ENCODE measurements at places on chromosomes 5 and 9. TPM values are rescaled to one million over a fixed set of nuclear protein-coding genes. Genes with fewer than 3 reads are reported as not detected.

GRCh38 chr5:141858079-141858765 is 20.0 kb downstream of the PCDH1 start:
- no peak for DNase-seq

- no peak for DNase-seq
These were observed 6.6 kb downstream of the SLC46A2 start for GRCh38 chr9:112884101-112884500.

Gene ZNF366
- total RNA-seq: 8.1 TPM

Gene TPPP
- total RNA-seq: 21.6 TPM

Gene ENTREP1
- total RNA-seq: 22.1 TPM

DNA sequence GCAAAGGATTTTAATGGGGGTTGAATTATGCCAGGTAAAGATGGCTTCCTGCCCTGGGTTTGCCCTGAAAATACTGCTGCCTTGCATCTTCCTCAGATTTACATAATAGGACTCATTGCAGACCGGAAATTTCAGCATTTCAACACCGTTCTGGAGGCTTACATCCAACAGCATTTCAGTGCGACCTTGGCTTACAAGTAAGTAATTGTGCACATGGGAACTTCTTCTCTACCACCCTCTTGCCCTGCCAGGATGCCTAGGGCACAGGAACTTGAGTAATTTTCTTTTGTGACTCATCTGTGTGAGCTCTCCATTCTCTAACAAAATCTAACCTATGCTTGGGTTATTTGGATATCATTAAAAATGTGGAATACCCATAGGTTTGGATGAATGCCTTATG is 80.2 kb downstream of the DOCK2 start:
- no peak for DNase-seq

GRCh38 chr9:37935096-37935495 is 31.2 kb upstream of the SLC25A51 start:
- DNase-seq: no peak

- no peak for DNase-seq
These were observed 42.7 kb upstream of the LIFR start for GRCh38 chr5:38598994-38599617.

Gene CCIN
- total RNA-seq: not detected

GRCh38 chr5:39282561-39282960 is 63.2 kb upstream of the FYB1 start:
- DNase-seq: no peak

- no peak for DNase-seq
These were observed 31.3 kb downstream of the ISOC1 start for GRCh38 chr5:129125819-129126218.

GRCh38 chr5:89277816-89278215 is 394.8 kb upstream of the MEF2C start:
- DNase-seq: no peak

Gene PPP2R2B
- 0.11 TPM for total RNA-seq

DNA sequence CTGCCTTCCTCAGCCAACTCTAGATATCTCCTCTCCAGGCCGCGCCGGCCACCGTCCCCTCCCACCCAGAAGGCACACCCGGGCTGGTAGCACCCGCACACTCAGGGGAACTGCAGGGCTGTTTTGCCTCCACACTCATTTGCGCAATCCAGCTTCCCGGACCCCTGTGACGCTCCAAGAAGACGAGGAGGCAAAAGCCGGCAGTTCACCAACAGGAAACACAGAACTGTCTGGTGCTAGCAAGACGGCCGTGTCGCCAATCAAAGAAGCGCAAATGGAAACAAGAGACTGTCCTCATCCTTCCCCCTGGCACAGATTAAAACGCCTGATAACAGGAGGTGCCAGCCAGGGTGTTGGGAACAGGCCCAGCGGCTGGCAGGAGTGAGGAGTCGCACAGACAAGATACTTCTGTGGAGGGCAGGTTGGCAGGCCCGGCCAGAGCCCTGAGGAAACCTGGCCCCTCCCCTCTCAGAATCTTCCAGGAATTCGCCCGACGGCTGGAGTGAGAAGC is 7.8 kb downstream of the AGPAT2 start:
- no peak for DNase-seq

Gene BSPRY
- 0.25 TPM for total RNA-seq

GRCh38 chr5:174937201-174938123 is 213.1 kb downstream of the MSX2 start:
- no peak for DNase-seq

Gene CDC20B
- total RNA-seq: not detected

Gene DNAJC18
- 14.3 TPM for total RNA-seq

GRCh38 chr9:121538221-121538620 is 38.6 kb upstream of the GGTA1 start:
- no peak for DNase-seq

- no peak for DNase-seq
These were observed 128.3 kb downstream of the BOD1 start for GRCh38 chr5:173488144-173488543.

DNA sequence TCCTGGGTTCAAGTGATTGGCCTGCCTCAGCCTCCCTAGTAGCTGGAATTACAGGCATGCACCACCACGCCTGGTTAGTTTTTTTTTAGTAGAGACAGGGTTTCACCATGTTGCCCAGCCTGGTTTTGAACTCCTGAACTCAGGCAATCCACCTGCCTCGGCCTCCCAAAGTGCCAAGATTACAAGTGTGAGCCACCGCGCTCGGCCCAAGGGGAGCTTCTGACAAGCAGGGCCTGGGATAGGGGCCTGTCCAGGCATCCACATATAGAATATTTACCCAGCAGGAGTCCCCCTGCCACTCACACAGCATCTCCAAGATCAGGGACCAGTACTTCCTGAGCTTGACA is 10.1 kb downstream of the IRF1 start:
- no peak for DNase-seq

GRCh38 chr9:111936391-111936790 is 39.8 kb downstream of the UGCG start:
- no peak for DNase-seq

Gene DOCK2
- total RNA-seq: 4.2 TPM

Gene PCDHA7
- total RNA-seq: not detected

- DNase-seq: no peak
These were observed 396.0 kb upstream of the ZNF608 start for GRCh38 chr5:125142458-125142857.

DNA sequence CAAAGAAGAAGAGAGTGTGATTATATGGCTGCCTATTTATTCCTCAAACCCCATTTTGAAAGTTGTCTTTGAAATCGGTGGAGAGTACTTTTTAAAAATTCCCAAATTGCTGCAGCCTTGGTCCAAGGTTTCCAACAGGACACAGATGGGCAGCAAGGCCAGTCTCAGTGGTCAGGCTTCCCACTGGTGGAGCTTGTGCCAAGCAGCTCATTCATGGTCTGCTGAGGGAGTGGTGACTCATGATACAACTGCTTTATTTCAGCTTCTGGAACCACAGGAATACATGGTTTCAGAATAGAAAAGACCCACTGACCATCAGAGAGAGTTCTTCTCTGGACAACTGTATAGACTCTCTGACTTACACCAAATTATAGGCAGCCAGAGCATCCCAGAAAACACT is 673.1 kb upstream of the KLF4 start:
- no peak for DNase-seq

DNA sequence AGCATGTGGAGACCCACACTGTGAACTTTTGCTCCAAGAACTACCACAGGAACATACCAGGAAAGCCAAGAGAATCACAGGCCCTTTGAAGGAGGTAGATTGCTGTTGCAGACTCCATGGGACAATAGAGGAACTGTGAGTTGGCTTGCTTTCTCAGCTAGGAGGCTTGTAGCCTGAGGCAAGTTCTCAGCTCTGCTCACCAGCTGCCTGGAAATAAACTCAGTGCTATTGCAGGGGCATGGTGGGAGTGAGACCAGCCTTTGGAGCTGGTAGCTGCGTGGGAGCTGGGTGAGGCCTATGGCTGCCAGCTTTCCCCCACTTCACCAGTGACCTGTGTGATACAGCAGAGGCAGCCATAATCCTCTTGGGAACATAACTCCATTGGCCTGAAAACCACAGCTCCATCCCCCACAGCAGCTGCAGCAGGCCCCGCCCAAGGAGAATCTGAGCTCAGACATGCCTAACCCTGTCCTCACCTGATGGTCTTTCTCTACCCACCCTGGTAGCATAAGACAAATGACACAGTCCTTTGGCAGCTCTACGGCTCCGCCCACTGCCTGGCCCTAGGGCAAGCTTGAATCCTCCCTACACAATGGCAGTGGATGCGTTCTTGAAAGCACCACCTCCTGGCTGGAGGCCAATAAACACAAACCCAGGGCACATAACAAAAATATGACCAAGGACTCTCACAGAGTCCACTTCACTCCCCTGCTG is 389.5 kb downstream of the KIF4B start:
- DNase-seq: no peak

DNA sequence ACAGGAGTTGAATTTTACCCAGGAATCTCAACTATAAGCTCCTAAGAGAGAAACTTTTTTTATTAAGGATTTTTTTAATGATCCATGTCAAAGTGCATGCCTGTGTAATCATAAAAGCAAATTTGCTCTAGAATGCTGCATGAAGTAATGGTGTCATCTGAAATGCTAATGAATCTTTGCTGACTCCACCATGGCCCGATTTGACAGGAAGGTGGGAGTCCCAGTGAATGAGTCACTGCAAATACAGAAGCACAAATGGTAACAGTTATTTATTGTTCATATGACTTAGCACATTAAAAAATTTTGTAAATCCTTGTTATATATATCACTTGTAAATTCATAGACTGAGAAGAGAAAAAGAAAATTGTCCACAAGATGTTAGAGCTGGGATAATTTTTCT is 341.3 kb downstream of the RASEF start:
- no peak for DNase-seq

DNA sequence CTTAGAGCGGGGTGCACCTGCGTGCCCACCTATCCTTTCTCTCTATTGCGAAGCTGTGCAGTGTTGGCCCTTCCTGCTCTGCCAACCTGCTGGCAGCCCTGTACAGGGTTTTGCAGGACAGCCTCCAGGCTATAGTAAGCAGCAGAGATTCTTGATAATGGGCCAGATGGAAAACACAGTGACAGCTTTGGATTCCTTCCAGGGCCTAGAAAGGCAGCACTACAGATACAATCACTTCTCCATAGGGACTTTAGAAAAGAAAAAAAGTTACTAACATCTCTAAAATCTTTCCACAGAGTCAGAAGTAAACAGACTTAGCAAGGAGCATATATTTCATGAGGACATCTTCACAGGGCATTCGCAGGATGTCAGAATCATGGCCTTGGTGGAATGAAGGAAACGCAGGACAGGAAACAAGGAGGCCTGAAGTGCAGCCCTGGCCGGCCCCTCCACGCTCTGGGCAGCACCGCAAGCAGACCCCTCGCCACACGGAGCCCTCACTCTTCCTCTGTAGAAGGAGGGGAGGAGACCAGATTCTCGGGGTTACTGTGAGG is 172.1 kb upstream of the GAS1 start:
- DNase-seq: peak; percentile 37

Gene ZNF300
- total RNA-seq: 1.1 TPM

GRCh38 chr9:72586388-72587130 is 65.2 kb downstream of the TMC1 start:
- DNase-seq: no peak

DNA sequence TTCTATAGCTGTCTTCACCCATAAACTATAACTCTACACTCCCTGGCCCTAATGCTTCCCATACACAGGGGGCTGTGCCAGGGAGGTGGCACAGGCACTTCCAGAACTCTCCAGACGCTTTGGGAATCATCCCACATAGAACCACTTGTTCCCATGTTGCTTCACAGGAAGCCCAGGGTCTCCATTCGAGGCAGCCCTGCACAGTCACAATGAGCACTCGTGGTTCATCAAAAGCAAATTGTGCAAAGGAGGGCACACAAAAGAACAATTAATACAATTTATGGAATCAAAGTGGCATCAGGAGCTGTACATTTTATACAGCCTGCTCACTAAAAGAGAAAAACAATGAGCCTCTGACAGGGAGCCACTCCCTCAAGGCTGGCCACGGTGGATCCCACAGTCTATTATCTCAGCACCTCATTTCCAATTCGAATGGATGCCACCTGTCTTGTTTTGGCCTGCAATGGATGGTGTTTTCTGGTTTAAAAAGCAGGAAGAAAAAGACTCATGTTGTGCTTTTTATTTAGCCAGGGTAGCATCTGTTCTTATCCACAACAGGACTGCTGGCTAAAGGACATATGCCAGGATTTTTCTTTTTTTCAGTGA is 354.8 kb downstream of the ENC1 start:
- no peak for DNase-seq

Gene ADAMTSL2
- 6.0 TPM for total RNA-seq

GRCh38 chr9:122180633-122181032 is 20.9 kb downstream of the MORN5 start:
- DNase-seq: no peak

GRCh38 chr5:25150819-25151218 is 506.0 kb upstream of the CDH10 start:
- DNase-seq: no peak

DNA sequence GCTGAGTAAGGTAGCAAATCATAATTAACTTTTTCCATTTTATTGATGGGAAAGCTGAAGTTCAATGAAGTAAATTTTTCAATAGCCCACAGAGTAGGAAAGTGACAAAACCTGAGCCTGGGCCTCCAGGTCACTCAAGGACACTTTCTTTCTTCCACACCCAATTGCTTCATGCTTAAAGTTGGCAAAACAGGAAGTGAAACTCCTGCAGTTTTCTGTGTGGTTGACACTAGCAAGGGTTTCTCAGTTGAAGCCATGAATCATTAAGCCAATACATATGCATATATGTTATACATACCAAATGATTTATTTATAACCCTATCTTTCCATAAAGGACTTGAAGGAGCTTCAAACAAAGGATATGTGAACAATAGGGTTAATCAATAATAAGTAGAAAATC is 13.9 kb downstream of the TLR4 start:
- no peak for DNase-seq

DNA sequence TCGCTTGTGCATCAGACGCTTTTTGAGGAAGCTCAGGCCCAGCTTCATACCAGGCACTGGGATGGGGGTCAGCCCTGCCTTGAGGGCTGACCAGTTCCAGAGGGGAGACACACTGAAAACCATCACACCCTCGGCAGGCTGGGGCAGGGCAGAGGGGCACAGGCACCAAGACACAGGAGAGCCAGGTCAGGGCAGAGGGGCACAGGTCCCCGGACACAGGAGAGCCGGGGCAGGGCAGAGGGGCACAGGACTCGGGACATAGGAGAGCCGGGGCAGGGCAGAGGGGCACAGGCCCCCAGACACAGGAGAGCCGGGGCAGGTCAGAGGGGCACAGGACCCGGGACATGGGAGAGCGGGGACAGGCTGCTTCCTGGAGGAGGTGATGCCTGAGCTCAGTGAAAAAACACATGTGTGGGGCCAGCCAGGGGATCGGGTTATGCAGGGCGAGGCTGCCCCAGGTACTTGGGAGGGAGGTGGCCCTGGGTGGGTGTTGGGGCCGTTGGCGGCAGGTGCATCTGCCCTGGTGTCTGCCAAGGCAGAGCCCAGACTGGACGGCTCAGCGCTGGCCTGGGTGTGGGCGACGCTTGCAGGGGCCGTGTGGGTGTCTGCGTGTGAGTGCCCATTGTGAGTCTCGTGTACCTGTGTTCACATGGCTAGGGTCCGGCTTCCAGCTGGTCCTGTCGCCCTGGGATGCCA is 15.1 kb upstream of the SLC2A6 start:
- DNase-seq: no peak

GRCh38 chr5:167870055-167870454 is 421.4 kb upstream of the WWC1 start:
- no peak for DNase-seq

Gene KCNIP1
- 0.16 TPM for total RNA-seq

Gene EGFLAM
- total RNA-seq: 8.9 TPM

Data from left ventricle myocardium inferior (tissue), 1 donor.